ENCODE measurements at places on chromosomes 2 and 18.
A peak's percentile ranks its signal among the peaks of the same experiment; 100 is the strongest.

DNA sequence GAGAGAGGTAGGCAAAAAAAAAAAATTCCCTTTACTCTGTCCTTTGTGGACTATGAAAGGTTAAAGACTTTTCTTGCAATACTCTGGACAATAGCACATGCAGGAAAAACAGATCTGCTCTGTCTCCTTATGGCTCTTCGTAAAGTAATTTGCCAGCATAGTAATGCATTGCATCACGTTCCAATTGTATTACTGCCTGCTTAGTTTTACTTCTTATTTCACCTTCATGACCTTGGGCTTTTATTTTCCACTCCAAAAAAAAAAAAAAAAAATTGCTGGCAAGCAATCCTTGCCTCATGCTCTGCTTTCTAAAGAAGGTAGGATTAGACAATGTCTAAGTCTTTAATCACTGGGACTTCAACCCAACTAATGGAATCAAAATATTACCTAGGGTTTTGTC is 1802.7 kb downstream of the SUCLG1 start:
- no peak for DNase-seq

DNA sequence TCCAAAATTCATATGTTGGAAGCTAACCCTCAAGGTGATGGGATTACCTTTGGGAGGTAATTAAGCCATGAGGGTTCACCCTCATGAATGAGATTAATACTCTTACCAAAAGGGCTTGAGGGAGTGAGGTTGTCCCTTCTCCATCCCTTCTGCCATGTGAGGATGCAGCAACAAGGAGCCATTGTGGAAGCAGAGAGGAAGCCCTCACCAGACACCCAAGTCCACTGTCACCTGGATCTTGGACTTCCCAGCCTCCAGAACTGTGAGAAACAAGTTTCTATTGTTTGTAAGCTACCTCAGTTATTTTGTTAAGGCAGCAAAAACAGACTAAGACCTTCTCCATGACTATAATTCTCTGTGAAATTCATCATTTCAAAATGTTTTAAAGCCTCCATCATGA is 125.7 kb downstream of the FAM124B start:
- no peak for DNase-seq

GRCh38 chr18:47389210-47389609 is 137.8 kb upstream of the SKOR2 start:
- DNase-seq = no peak

DNA sequence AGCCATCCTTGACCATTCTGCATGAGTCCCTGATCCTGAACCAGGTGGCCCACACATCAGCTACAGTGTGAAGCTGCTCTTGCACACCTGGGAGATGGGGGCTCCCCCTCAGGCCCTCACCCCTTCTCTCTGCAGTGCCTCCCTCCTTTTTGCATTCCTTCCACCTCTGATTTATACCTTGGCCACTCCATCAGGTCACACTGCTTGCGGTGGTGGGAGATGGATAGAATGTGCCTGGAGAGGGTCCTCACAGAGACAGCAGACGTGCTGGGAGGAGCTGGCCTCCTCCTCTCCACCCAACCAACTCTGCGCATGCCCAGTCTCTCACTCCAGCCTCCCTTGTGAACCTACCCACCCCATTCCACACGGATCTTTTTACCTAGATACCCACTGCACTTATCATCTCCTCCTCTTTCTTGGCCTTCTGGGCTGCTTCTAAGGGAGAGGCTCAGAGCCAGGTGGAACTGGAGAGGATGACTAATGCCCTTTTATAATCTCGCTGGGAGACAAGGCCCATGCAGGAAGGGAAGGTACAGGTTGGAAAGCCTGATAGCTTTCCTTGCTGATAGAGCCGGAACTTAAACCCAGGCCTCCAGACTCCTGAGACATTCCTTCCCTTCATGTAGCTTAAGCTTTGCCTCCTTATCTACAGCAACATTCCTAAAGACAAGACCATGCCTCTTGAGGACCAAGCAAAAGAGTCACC is 205.1 kb downstream of the ZBTB7C start:
- no peak for DNase-seq

- peak; percentile 69 for DNase-seq
These were observed 375.0 kb downstream of the CTNNA2 start for GRCh38 chr2:79887747-79888374.

GRCh38 chr2:9378433-9379390 is 44.6 kb downstream of the ITGB1BP1 start:
- no peak for DNase-seq

GRCh38 chr18:56825878-56826277 is 174.7 kb downstream of the WDR7 start:
- DNase-seq = peak; percentile 21

DNA sequence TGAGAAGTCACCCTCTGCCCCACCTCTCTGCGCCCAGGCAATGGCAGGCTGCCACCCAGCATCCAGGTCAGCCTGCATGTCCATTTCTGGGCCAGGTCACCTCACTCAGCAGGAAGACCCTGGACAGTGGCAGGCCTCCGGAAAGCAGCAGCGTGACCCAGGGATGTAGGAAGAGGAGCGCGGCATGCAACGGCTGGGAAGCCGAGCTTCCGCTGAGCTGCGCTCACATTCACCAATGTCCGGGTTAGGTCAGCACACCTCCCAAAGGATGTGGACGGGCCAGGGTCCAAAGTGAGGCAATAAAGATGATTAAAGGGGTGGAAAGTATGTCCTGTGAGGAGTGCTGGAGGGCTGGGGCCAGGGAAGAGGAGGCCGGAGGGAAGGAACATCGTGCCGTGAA is 174.5 kb downstream of the CTIF start:
- DNase-seq = no peak

GRCh38 chr18:42641996-42642395 is 473.5 kb downstream of the RIT2 start:
- DNase-seq = no peak

GRCh38 chr18:36627637-36628036 is 201.2 kb downstream of the TPGS2 start:
- no peak for DNase-seq

GRCh38 chr2:97697252-97698235 is 15.8 kb upstream of the ZAP70 start:
- DNase-seq = peak; percentile 89

- peak; percentile 43 for DNase-seq
These were observed 113.3 kb downstream of the SCG2 start for GRCh38 chr2:223488814-223489213.

DNA sequence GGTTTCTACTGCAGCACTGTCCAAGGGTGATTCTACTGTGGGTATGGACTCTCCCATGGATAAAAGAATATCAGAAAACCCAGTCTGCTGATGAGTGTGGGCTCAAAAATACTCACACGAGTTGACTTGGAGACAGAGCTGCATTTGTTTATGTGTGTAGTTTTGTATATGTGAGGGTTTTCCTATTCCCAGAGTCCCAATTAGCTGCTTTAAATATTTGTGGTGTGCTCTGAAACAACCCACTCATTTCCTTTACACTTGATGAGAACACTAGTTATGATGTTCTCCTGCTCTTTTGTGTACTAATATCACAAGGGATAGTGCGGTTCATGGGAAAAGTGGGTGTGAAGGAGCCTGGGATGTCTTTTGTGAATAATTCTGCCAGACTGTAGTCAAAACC is 337.3 kb downstream of the PLCL1 start:
- no peak for DNase-seq

DNA sequence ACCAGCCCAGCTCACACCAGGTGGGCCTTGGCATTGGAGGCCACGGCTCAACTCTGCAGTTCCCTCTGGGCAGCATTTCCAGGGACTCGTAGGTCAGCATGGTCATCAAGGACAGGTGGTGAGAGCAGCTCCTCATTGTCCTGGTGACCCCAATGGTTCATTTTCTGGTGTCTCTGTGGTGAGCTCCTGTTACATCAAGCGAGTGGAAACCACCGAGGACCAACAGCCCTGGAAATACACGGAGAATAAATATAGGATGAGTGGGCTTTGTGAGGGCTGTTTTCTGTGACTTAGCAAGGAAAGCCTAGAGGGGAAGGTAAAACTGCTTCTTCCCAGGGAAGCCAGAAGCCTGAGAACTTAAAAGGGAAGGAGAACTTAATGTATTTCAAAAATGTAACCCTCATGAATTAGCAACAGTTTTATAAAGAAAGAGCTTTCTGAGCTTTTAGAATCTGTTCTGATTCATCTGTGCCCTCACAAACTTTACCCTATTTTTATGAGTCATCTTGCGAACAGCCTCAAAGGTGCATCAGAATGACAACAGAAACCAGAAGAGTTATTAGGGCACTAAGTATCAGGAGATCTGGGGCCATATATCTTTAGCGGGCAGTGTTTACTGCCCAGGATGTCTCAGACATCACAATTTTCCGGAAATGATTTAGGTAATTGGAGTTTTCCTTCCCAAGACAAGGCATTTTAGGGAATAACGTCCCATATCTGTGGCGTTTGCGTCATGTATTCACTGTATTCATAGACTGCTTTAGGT is 18.7 kb downstream of the C2orf92 start:
- no peak for DNase-seq

DNA sequence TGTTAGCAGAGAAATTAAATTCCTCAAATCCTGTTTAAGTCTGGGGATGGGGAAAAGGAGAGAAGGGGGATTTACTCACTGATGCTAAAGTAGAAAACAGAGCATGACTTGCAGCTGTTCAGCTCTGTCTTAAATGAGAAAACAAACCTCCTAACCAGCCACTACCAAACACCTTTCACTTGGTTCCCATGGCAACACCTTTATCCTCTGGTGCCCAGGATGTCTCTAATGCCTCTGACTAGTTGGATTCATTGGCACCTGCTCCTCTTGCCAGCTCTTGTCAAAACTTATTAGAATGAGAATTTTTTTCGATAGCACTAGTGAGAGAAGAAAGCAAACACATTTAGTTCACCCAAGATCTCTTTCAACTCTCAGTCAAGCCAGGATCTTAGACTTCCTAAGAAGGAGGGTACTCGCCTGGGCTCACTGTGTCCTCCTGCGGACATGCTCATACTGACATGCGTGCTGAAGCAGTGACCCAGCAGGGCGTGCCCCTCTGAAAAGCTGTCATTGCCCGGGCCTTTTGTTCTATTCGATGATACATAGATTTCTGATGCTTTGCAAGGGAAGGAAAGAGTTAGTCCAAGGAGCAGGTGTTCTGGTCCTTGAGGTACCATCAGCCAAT is 656.0 kb upstream of the CELF4 start:
- DNase-seq = no peak

DNA sequence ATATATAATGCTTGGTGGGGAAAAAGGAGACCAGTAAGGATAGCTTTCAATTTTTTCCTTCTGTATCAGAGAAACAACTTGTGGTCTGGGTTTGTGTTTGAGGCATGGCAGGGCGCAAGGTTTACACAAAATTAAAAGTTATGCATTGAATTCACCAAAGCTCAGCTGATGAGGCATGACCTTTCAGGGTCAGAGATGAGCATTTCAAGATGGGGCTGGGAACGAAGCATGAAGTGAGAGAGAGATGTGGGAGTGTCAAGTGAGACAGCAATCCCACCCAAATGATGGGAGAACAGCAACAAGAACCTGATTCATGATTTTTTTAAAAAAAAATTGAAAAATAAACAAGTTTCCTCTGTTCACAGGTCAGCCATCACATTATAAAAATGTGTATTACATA is 4.9 kb downstream of the GPR55 start:
- no peak for DNase-seq

DNA sequence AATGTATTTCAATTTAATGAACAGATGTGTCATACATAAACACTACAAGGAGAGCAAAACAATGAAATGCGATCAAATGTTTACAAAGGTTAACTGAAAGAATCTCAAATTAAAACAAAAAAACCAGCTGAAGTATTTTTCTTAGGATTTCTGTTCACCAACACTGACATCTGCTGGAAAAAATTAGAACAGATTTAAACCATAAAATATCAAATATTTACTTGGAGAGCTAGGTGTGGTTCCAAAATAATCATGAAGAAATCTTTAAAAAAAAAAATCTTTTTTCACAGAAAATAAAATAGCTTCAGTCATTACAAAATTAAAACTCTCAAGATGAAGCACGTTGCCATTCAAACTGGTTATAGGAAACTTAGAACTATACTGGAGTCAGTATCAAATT is 13.8 kb downstream of the MMADHC start:
- peak; percentile 11 for DNase-seq

GRCh38 chr2:37553411-37554154 is 117.9 kb downstream of the CDC42EP3 start:
- no peak for DNase-seq

- DNase-seq = no peak
These were observed 180.6 kb downstream of the MC4R start for GRCh38 chr18:60191926-60192325.

- DNase-seq = no peak
These were observed 8.7 kb upstream of the LAPTM4A start for GRCh38 chr2:20060106-20060505.

DNA sequence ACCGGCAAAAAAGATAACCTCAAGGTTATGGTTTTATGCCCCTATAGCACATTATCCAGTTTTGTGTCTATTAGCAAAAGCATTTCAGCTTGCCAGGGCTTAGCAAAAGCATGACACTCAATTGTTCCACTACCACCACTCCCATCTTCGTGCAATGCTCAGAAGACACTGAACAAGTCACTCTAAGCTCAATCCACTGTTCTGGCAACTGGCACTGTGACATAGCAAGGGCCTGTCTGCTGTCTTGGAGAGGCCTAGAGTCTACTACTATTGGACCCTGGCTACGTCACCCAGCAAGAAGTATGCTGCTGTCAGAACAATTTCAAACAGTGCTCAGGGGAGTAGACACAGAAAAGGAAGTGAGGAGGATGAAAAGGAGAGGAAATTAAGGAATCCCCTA is 103.5 kb upstream of the PPP1CB start:
- DNase-seq = no peak

GRCh38 chr18:22632191-22632590 is 214.5 kb upstream of the CTAGE1 start:
- DNase-seq = no peak

DNA sequence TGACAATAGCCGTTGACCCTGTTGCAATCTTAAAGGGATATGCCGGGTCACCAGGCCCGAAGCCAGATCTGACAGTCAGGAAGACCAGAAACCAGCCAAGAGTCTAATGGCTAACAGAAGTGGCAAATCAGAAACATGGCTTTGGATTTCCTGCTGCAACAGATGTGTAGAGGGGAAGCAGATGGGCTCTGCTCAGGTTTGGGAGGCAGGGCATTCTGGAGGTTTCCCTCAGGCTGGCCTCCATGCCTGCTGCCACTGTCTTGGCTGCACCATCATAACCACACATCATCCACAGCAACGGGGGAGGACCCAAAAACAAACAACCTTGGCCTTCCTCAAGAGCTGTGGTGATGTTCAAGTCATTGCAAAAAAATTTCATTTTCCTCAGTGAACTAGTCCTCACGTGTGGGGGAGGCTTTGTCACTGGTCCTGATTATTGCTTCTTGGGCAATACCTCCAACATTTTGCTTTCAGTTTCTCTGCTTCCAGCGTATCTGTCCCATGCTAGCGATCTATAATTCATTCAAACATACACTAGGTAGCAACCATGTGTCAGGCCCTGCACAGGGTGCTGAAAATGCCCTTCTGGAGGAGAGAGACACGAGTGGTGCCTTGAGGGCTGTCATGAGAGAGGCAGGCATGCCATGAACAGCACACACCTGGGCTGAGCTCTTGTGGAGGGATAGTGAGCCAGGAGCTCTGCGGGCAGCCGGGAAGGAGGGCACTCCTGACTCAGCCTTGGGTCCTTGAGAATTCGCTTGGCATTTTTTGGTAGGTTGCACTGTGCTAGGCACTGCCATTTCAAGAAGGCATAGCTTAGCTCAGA is 48.2 kb upstream of the LGALSL start:
- peak; percentile 25 for DNase-seq

GRCh38 chr2:200161458-200161857 is 145.0 kb upstream of the SPATS2L start:
- no peak for DNase-seq

- no peak for DNase-seq
These were observed 131.4 kb downstream of the ZNF236 start for GRCh38 chr18:76953583-76954233.

Measured in NB4 (cell line).